ENCODE measurements at places on chromosomes 3 and 15. TPM values are rescaled to one million over a fixed set of nuclear protein-coding genes. Genes with fewer than 3 reads are reported as not detected.

The MEIS2 gene
- total RNA-seq: not detected

The PPP1R14D gene
- not detected for total RNA-seq

The ZBTB11 gene
- total RNA-seq: 30.2 TPM

The CATSPER2 gene
- 8.9 TPM for total RNA-seq

The CCR8 gene
- 5.7 TPM for total RNA-seq

The LIPC gene
- total RNA-seq: 0.93 TPM

The GOLGA8M gene
- 0.54 TPM for total RNA-seq

The EFCC1 gene
- 0.37 TPM for total RNA-seq

The ARL14 gene
- total RNA-seq: not detected

The ROPN1 gene
- total RNA-seq: not detected

The BFSP2 gene
- not detected for total RNA-seq

The GTPBP8 gene
- 18.9 TPM for total RNA-seq

The NEO1 gene
- total RNA-seq: 5.8 TPM

The NMB gene
- 2.8 TPM for total RNA-seq

The ITPKA gene
- total RNA-seq: 3.8 TPM

The COL6A5 gene
- not detected for total RNA-seq

The CCR1 gene
- 6.7 TPM for total RNA-seq

The CHMP2B gene
- 25.3 TPM for total RNA-seq

The DISP2 gene
- total RNA-seq: 0.02 TPM

The AADAC gene
- total RNA-seq: not detected

The CTXN2 gene
- total RNA-seq: 0.07 TPM

The TEX9 gene
- total RNA-seq: 0.35 TPM

The CCDC54 gene
- total RNA-seq: not detected

The IL17RE gene
- total RNA-seq: 1.1 TPM

The CLDN11 gene
- not detected for total RNA-seq

The NDUFB4 gene
- 116 TPM for total RNA-seq

The SNRPA1 gene
- 210 TPM for total RNA-seq

The MAP6D1 gene
- 2.1 TPM for total RNA-seq

The ACAD11 gene
- 18.9 TPM for total RNA-seq

The PRKCD gene
- 28.1 TPM for total RNA-seq
